Cardiac atrium fibroblast (primary cell): ENCODE measurements at places on chromosomes 4 and X. TPM values are rescaled to one million over a fixed set of nuclear protein-coding genes. Genes with fewer than 3 reads are reported as not detected.

VSIG4 gene
- total RNA-seq: not detected in 2 replicates

GPM6B gene
- 15.3 and 38.2 TPM in 2 replicates for total RNA-seq

UGT2B17 gene
- not detected in 2 replicates for total RNA-seq

CCKAR gene
- total RNA-seq: not detected in 2 replicates

ZNF157 gene
- total RNA-seq: not detected in 2 replicates

DMP1 gene
- not detected in 2 replicates for total RNA-seq
